ENCODE measurements at places on chromosomes 11 and 22.
A peak's percentile ranks its signal among the peaks of the same experiment; 100 is the strongest.

- DNase-seq = no peak
Observed at GRCh38 chr11:61886643-61887042, 4.7 kb downstream of the FADS3 start.

DNA sequence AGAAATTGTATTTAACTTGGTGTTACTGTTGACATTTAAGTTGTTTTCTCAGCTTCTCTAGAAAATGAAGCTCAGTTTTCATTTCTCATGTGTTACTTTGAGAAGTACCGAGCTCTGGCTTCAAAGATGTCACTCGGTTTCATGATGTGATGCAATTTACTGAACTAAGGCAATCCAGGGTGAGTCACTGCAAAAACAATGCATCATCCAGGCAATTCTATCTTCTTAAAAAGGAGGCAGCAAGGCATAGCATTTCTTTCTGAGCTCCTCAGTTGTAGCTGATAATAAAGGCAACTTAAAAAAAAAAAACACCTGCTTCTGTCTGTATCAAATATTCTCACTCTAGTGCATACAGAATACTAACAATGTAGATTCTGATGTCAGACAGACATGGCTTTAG, 91.1 kb upstream of the KCNA4 start:
- DNase-seq = peak; percentile 56

- DNase-seq = no peak
Observed at GRCh38 chr11:76339221-76339620, 41.7 kb downstream of the THAP12 start.

DNA sequence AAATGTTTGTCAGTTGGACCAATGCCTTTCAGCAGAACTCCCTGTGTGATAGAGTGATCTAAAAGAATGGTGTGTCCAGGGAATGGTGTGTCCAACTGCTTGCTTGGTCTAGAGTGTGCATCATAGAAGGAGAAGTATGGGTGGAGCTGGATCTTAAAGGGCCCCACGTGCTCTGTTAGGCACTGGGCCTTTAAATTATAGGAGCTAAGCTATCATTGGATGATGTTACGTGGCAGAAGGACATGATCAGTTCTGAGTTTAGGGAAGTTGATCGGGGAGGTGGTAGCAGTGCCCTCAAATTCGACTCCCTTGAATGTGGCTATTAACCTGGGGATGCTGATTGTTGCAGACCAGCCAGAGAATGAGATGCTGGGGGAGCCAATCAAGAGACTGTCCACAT, 16.4 kb downstream of the STX3 start:
- DNase-seq = no peak

GRCh38 chr22:37137903-37138665, 11.6 kb downstream of the IL2RB start:
- DNase-seq = no peak

DNA sequence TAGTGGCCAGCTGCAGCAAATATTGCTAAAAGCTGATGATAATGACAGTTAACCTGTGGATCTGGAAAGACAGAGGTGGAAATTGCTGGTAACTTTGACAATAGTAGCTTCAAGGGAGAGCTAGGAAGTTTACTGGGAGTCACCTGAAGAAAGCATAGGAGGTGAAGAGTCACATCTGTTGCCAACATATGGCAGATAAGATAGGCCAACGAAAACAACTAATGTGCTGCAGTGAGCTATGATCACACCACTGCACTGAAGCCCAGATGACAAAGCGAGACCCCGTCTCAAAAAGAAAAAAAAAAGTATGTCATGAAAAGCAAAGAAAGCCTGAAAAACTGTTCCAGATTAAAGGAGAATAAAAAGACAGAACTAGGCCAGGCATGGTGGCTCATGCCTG, 4.3 kb upstream of the PRDM10 start:
- DNase-seq = no peak

All from DMS53 (cell line).